ENCODE measurements at places on chromosomes 5 and 9.
A peak's percentile ranks its signal among the peaks of the same experiment; 100 is the strongest.

DNA sequence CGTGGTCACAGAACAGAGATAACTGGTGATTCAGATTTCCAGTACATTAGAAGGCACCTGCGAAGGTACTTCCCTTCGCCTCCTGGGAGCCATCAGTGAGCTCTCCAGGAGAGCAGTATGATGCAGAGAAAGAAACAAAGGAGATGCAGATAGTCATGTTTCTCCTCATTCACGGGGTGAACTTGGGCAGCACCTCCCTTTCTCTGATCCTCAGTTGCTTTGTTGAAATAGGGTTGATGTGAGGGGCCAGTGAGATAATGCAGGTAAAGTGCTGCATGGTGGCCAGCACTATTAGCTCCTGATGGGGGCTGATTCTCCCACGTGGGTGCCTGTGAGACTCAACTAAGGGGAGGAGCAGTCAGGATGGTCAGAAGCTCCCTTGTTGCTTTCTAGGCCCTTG lies 46.6 kb upstream of the ZNF169 start:
- no peak for DNase-seq

DNA sequence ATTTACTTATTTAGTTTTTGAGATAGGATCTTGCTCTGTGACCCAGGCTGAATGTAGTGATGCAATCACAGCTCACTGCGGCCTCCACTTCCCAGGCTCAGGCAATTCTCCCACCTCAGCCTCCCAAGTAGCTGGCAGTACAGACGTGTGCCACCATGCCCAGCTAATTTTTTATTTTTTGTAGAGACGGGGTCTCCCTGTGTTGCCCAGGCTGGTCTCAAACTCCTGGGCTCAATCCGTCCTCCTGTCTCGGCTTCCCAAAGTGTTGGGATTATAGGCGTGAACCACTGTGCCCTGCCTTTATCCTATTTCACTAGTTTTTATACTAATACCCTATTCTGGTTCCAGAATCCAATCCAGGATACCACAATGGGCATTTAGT lies 6.8 kb downstream of the RPS14 start:
- no peak for DNase-seq

DNA sequence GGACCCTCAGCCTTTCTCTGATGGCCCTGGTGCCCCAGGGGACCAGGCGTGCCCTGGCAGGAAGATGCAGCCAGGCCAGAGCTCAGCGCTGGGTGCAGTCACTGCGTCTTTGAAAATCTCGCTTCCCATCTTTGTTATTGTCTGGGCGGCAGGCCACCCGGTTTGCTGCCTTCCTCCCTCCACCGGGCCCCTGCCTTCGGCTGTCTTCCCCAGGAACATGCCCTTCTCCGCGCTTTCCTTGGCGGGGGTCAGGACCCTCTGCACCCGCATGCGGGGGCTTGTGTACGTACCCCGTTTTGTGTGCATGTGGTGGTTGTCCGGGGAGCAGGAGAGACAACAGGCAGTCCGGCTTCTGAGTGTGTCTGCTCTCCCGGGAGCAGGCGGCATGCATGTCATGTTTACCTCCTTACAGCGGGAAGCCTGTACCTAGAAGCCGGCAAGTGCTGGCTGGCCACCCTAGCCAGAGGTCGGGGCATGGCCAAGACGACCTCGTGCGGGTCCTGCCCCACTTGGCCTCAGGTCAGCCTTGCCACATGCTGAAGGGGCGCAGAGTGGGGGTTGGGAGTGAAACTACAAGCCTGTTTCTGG lies 49.5 kb downstream of the DAB2IP start:
- DNase-seq, result no peak

- DNase-seq, result no peak
These were observed 80.0 kb upstream of the OTULINL start for GRCh38 chr5:14501353-14502293.

DNA sequence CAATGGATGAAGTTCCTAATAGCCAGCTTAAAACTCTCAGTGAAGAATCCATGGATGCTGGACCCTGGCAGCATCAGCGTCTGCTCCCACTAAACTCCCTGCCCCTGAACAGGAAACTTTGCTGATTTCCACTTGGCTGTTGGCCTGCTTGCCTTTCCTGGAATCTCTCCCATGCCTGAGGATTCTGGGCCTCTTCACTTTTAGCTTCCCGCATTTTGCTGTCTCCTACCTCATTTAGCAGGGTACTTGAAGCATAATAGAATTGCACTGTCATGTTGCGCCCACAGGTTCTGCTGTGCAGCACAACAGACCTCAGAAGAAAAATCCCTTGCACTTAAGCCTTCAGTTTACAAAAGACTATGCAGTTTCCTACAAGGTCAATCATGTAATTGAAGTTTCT lies 127.6 kb downstream of the DROSHA start:
- DNase-seq, result no peak

DNA sequence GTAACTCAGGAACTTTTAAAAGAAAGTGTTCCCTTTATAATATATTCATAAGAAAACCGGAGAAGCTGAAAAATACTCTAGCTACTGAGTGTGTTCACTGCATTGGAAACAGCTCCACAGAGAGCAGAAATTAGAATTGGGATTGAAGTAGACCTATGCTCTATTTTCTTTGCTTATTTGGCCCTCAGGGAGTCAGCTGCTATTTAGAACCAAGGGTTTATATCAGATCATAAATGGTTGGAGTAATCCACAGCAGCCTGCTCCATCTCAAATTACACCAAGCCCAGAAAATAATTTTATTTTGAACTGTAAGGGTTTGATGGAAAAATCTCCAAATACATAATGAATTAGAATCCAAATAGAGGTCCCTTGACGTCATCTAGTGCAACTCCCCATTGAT lies 202.6 kb downstream of the ADAMTSL1 start:
- DNase-seq, result no peak

DNA sequence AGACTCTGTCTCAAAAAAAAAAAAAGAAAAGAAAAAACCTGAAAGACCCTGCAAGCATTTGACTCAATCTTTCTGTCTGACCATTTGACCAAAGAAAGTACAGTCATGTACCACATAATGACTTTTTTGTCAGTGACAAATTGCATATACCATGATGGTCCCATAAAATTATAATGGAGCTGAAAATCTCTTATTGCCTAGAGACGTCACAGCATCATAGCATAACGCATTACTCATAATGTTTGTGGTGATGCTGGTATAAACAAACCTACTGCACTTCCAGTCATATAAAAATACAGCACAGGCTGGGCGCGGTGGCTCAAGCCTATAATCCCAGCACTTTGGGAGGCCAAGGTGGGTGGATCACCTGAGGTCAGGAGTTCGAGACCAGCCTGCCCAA lies 10.5 kb downstream of the ECM2 start:
- DNase-seq, result no peak

- DNase-seq, result no peak
These were observed 199.3 kb upstream of the PDE4D start for GRCh38 chr5:60092671-60093422.

GRCh38 chr5:157670662-157671591 lies at the start of gene C5orf52:
Gene C5orf52, plus strand, starts transcription at chr5:157671533. Its CDS starts 82 bp downstream, at chr5:157671615.
- peak; percentile 42 for DNase-seq

- DNase-seq, result no peak
These were observed 180.9 kb downstream of the ZNF462 start for GRCh38 chr9:107043886-107044285.

DNA sequence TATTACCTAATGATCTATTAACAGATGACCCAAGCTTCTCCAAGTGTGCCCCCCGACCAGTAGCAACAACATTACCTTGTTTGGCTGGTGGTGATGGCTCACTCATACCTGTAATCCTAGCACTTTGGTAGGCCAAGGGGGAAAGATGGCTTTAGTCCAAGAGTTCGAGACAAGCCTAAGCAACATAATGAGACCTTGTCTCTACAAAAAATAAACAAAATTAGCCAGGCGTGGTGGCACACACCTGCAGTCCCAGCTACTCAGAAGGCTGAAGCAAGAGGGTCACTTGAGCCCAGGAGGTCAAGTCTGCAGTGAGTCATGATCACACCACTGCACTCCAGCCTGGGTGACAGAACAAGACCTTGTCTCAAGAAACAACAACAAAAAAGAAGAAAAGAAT lies 62.9 kb downstream of the GCNT1 start:
- DNase-seq, result no peak

GRCh38 chr9:130940693-130941576 lies 1.9 kb upstream of the FIBCD1 start:
- peak; percentile 76 for DNase-seq

GRCh38 chr9:20394969-20395368 lies 227.3 kb downstream of the MLLT3 start:
- DNase-seq, result no peak

DNA sequence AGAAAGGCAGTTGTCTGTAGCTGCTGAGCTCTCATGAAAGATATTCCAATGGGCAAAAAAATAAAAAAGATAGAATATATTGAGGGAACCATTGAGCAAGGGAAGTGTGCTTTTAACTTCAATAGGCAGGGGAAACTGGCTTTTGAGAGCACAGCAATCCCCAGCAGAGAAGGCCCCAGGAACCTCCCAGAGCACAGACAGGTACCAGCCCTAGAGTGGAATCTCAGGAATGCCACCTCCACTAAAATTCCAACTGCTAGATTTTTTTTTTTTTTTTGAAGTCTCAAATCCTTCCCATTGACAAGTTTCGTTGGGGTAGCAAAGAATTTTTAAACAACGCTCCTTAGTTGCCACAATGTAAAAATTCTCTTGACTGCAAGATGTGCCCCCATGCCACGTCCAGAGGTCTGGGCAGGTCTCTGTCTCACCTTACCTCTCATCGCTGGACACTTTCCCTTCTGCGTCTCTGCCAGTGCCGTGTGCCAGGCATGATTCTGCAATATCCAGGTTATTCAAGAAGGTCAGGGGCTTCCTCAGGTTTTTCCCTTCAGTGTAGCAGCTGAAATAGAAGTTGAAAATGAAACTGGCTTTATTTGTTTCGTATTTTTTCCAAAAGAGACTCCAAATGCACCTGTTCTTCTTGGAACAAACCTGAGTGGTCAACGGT lies 64.2 kb upstream of the IRX1 start:
- DNase-seq, result no peak

GRCh38 chr5:150333400-150333799 lies 24.1 kb upstream of the TCOF1 start:
- no peak for DNase-seq

GRCh38 chr9:119126040-119126439 lies 243.2 kb downstream of the BRINP1 start:
- DNase-seq, result no peak

DNA sequence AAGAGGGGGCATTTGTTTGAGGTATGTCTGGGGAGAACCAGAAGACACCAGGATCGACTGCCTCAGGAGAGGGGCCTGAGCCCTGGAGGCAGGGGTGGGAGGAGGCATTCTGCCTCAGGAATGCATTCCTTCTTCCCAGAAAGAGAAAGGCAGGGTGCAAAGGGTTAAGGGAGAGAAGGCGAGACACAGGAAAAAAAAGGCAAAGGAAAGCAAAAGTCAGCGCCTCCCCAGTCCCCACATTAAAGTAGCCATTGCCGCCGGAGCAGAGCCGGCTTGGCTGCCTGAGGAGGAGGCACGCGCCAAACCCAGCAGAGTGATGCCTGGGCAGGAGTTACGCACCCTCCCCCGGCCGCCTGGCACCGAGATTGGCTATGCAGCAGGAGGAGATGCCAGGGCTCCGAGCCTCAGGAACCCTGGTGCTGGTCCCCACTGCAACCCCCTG lies 123.8 kb upstream of the PHYKPL start:
- no peak for DNase-seq

GRCh38 chr9:110319781-110320492 lies 17.7 kb downstream of the TXNDC8 start:
- no peak for DNase-seq

DNA sequence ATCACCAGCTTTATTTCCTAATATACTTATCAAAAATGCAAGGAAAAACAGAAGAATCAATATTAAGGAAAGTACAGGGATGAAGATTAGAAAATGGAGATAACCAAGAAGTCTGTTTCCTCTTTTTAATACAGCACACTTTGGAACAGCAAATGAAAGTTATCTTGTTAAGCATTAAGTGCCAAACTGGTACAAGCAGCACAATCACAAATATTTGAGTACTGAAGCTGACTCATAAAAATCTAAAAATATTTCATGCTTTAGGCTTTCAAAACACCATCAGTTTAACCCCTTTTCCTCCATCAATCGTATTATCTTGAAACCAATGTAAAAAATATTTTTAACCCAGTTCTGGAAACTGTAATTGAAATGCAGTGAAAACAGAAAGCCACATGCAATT lies 2.7 kb downstream of the FBXW11 start:
- DNase-seq, result no peak

- DNase-seq, result no peak
These were observed 38.3 kb downstream of the ZDHHC21 start for GRCh38 chr9:14654932-14655331.

- no peak for DNase-seq
These were observed 42.1 kb downstream of the EFCAB9 start for GRCh38 chr5:172235827-172236736.

DNA sequence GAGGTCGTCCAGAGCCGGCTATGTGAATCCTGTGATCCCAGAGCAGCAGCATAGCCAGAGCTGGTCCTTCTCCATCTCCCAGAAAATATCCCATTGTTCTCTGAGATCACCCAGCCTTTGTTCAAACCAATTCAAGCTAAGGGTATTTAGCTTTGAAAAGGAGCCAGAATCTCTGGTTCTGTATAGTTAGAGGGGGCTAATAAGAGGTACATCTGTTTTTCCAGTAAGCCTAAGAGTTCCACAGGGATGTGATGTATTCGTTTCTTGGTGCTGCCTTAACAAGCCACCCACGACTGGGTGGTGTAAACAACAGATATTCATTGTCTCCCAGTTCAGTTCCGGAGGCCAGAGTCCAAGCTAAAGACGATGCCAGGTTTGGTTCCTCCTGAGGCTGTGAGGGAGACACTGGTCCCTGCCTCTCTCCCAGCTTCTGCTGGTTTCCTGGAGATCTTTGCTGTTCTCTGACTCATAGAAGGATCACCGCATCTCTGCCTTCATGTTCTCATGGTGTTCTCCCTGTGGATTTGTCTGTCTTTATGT lies 344.8 kb downstream of the MTRR start:
- DNase-seq, result no peak

GRCh38 chr9:90770182-90770738 lies 31.4 kb upstream of the SYK start:
- DNase-seq, result no peak

DNA sequence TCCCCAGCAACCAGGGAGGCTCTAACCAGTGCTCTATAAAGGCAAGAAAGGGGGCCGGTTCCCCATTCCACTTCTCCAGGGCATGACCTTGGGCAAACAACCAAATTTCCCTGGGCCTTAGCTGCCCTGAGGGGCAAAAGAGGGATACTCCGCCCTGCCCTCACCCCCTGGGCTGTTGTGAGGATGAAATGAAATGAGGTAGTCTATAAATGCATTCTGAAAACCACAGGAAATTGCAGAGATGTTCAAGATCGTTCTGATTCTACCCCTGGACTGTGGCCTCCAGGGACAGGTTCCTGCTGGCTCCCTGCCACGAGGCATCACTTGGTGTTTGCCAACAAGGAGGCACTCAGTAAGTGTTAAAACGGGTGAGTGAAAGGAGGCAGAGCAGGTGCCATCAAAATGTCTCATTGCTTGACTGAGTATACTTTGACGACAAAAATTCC lies 5.7 kb downstream of the RAPGEF1 start:
- peak; percentile 51 for DNase-seq

DNA sequence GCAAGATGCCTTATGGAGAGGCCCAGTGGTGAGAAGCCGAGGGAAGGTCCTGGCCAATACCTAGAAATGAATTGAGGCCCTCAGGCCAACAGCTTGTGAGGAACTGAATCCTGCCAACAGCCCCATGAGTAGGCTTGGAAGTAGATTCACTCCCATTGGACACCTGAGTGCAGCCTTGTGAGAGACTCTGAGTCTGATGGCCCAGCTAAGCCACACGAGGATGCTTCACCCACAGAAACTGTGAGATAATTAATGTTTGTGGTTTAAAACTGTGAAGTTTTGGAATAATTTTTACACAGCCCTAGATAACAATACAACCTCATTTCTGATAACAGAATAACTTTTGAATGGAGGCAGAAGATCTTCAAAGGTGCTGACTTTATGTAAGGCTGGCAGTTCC lies 65.9 kb upstream of the DAP start:
- DNase-seq, result no peak

- no peak for DNase-seq
These were observed 51.9 kb downstream of the SLIT3 start for GRCh38 chr5:169248996-169249395.
